ENCODE measurements at places on chromosomes 3 and 15.

GRCh38 chr15:50857763-50858162 lies 50.7 kb upstream of the AP4E1 start:
- DNase-seq, result no peak

- DNase-seq, result no peak
Measured at GRCh38 chr3:106227068-106227467, 358.3 kb upstream of the CBLB start.

DNA sequence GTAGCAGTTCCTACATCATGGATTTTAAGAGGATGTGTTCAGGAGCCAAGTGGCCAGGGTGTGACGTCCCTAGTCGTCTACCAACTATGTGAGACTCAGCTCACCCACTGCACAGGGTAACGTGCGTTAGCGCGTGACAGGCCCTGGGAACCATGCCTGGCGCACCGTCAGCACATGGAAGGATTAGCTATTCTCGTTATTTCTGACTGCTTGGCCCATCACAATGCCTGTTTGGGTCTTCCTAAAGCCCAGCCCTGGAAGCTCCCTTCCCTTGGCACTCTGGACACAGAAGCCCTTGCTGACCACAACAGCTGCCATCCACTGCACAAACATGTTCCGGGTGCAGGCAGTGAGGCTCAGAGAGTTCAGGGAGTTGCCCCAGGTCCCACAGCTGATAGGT lies 91.0 kb upstream of the RPL32 start:
- no peak for DNase-seq

DNA sequence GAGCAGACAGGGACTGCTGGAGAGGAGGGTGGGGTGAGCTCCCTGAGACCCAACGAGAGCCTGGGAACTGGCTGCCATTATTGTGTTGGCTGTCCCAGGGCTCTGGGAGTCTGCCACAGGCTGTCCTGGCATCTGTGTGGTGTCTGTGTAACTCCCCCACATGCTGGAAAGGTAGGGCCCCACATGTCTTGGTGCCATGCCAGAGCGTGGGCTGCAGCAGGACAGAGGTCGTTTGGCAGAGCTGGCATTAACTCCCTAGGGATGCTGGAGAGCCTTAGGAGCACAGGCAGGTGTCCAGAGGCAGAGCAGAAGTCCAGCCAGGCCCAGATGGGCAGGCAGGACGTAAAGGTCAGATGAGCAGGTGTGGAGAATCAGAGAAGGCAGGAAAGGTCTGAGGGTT lies 9.7 kb downstream of the TIMP4 start:
- no peak for DNase-seq

DNA sequence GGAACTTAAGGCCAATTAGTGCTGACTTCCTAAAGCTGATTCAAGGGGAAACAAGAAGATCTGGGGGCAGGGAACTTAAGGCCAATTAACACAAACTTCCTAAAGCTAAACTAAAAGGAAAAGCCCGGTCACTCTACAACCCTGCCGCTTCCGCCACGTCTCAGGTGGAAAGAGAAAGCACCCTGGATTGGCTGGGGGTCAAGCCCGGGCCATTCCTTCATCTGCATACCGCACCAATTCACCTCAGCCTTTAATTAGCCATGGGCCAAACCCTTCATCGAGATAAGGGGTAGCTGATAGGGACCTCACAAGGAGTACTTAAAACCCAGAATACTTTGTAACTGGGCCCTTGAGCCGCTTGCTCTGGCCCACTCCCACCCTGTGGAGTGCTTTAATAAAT lies 14.4 kb downstream of the TMPRSS7 start:
- no peak for DNase-seq

GRCh38 chr3:100002599-100003350 lies 111.5 kb downstream of the FILIP1L start:
- no peak for DNase-seq

DNA sequence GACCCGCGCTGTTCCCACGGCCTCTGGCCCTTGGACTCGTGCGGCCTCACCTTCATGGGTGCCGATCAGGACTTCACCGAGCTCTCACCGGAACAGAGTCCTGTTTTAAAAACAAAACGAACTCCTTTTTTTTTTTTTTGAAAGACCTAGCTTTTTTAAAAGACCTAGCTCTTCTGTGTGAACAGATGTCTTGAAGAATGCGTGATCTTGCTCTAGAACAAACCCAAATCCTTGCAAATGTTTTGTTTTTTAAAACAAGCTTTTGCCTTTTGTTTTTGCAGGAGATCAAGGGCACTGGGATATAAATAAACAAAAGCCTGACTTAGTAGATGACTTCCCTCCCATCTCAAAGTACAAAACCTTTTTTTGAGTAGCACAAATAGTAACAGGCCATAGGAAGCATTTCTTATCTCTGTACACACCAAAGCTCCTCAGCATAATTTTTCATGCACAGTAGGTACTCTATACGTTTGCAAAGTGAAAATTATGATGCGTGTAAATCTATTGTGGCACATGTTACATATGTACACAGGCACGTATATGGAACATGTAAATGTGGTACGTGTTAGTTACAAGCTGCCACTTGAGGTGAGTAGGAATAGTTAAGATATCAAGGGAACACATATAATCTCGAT lies 1.1 kb upstream of the MSL2 start:
- no peak for DNase-seq

DNA sequence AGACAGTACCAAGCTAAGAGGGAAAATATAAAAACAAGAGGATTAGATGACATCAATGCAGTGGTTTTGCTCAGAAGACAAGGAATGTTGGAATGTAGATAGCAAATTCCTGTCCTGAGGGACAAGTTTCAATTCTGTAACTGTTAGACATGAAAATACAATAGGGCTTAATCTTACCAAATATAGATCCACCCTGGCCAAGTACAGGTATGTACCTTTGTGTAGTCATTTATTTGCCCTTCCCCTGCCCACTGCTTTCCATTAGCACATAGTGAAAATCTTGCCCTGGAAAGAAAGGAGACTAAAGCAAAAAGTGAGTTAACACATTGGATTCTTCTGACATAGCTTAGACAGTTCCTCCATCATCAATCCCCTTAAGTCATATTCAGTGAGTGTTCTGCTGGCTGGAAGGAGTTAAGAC lies 389.0 kb upstream of the THBS1 start:
- DNase-seq, result no peak

- no peak for DNase-seq
Measured at GRCh38 chr3:53566461-53567145, 72.2 kb downstream of the CACNA1D start.

DNA sequence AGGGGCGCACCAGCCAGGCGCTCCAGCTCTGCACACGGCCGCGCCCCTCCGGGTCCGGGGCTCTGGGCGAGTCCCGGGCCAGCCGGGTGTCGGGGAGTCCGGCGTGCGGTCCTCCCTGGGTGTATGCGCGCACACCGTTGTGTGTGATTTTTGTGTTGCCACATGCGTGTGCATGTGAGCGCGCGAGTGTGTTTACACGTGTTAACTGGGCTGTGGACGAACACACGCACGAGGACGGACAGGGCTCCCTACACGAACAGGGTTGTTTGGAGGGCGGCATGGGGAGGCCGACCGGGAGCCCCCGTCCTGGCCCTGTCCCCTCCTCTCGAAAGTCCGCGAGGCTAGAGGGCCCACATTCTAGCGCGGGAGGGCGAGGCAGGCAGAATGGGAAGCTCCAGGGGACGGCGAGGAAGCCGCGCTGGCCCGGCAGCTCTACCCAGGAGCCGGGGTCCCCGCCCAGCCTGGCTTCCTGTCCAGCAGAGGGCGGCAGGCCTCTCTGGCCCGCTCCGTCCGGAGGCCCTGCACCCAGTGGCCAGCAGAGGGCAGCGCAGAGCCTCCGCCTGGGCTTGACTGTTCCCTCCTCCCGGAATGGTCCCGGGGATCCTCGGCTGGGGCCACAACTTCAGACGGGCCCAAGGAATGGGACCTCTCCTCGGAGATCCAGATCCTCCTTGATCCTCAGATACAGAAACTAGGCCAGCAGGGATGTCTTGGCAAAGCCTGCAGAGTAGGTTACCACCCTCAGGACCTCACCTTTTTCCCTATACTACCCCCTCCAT lies 611 bp upstream of the LINGO1 start:
- DNase-seq, result peak; percentile 60

GRCh38 chr3:14428087-14429033 lies 26.0 kb downstream of the SLC6A6 start:
- DNase-seq, result no peak

GRCh38 chr15:94127006-94127405 lies 104.4 kb upstream of the MCTP2 start:
- DNase-seq, result no peak

GRCh38 chr3:134809427-134810051 lies 14.5 kb downstream of the EPHB1 start:
- DNase-seq, result no peak

DNA sequence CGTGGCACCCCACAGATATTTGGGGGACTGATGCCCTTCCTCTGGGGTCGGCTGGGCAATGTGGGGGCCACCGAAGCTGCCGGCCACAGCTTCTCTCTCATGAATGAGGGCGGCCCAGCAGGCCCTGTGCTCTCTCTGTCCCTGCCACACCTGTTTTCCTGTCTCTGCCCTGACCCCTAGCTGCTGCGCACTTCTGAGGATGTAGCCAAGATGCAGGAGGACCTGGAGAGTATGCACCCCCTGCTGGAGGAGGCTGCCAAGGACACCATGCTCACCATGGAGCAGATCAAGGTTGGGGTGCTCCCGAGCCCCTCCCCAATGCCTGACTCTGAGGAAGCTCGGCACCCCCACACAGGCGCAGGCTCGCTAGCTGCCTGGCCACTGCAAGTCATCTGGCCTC lies 59.7 kb downstream of the SEMA3G start:
- DNase-seq, result no peak

DNA sequence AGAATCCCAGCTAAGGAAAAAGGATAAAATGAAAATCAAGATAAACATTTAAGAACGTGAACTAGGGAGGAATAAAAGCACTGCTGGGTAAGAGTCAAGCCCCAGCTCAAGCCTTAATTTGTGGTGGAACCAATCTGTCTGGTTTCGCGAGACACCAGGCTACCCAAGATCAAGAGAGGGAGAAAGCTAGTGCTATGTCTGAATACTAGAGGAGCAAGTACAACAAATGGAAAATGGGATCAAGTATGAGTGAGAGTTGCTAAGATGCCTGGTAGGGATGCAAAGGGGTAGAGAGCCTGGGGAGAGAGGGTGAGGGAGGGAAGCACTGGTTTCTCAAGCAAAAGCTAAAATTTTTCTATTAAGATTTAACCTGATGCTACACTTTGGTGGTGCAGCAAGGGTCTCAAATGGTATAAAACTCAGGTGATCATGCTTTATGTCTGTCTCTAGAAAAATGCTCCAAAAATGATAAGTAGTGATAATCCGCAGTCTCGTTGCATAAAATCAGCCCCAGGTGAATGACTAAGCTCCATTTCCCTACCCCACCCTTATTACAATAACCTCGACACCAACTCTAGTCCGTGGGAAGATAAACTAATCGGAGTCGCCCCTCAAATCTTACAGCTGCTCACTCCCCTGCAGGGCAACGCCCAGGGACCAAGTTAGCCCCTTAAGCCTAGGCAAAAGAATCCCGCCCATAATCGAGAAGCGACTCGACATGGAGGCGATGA lies 1.7 kb upstream of the SETD5 start:
- no peak for DNase-seq

DNA sequence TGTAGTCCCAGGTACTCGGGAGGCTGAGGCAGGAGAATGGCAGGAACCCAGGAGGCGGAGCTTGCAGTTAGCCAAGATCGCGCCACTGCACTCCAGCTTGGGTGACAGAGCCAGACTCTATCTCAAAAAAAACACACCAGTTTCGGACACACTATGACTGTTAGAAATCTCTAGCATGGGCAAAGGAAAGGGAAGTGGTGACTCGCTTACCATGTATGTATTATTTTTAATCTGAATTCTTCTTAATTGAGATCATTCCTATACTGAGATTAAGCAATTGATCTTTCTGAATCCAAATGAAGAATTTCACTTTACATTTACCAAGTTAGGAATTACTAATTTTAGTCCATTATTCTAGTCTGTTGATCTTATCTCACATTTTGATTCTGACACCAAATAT lies 459.2 kb upstream of the ALCAM start:
- DNase-seq, result no peak

DNA sequence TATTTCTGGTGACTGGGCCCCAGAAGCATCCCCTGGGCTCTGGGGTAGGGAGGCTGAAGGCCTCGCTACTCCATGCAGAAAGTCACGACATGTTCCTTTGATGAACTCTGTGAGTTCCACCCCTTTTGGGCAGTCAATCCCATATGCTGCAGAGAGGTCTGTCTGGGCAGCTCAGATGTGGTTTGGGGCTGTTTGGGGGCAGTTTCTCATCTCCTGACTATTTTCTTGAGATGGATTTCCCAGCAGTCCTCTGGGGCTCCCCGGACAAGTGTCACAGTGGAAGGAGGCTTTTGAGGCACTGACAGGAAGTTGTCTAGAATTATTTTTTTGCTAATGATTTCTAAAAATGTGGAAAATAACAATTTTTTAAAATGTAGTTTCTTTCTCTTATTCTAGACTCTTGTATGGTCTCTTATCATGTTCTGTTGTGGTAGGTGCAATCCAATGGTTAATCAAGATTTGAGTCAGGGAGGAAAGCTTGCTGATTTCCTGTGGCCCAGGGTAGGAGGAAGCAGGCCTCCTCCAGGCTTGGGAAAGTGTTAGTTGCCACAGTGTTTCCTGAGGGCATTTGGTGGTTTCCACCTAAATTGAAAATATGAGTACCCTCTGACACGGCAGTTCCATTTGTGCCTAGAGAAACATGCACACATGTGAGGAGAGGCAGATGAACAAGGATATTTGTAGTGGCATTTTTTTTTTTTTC lies 19.9 kb upstream of the TATDN2 start:
- DNase-seq, result no peak

GRCh38 chr3:30597131-30597768 lies 9.2 kb upstream of the TGFBR2 start:
- DNase-seq, result no peak

DNA sequence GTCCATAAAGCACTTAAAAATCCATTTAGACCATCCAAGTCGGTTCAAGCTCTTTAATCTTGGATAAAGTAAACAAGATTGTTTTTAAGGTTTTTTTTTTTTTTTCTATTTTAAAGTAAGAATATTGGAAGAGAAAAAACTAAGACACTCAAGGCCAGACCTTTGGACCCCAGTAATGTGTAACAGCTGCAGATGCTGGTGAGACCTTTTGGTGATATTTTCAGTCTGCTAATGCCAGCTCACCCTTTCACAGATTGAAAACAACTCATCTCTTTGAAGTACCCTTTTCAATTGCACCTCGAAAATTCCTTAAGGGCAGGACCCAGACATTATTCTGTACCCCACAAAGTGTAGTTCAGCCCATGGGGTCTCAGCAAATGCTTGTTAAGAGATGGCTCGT lies 260.7 kb upstream of the CTNNB1 start:
- no peak for DNase-seq

DNA sequence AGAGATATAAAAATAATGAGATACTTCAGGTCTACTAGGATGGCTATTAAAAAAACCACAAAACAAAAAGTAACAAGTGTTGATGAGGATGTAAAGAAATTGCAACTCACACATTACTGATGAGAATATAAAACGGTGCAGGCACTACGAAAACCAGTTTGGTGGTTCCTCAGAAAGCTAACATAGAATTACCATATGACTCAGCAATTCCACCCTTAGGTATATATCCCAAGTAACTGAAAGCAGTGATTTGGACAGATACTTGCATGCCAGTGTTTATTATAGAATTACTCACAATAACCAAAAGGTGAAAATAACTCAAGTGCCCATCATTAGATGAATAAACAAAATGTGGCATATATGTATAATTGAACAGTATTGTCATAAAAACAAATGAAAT lies 87.5 kb upstream of the MELTF start:
- no peak for DNase-seq
